ENCODE measurements at places on chromosomes 6 and 20.

DNA sequence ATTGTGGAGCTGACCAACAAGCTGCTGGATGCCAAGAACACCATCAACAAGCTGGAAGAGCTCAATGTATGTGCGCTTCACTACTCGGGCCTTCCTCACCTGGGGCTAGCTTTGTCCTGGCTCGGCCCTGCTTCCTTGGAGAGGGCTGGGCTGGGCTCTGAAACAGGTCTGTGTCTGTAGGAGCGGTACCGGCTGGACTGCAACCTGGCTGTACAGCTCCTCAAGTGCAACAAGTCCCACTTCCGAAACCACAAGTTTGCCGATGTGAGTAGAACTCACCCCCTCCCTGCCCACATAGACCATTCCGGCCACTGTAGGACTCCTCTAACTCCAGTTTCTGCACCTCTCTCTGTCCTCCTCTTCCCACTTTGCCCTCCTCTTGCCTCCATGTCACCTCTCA, 6.7 kb downstream of the LRRC73 start:
- DNase-seq = no peak

- no peak for DNase-seq
Measured at GRCh38 chr20:47960769-47961541, 175.7 kb upstream of the SULF2 start.

GRCh38 chr6:55212156-55212555, 37.8 kb downstream of the HCRTR2 start:
- DNase-seq = no peak

- no peak for DNase-seq
Measured at GRCh38 chr20:20491110-20491783, 123.3 kb downstream of the INSM1 start.

GRCh38 chr6:90982051-90982450, 395.2 kb upstream of the MAP3K7 start:
- DNase-seq = no peak

GRCh38 chr20:8055096-8055495, 35.5 kb upstream of the TMX4 start:
- DNase-seq = no peak
